ENCODE measurements at places on chromosomes 5 and 9. TPM values are rescaled to one million over a fixed set of nuclear protein-coding genes. Genes with fewer than 3 reads are reported as not detected.

Gene SOX30
- total RNA-seq, result 0.13 TPM

Gene CLPTM1L
- 104 TPM for total RNA-seq

Gene CKMT2
- 1.5 TPM for total RNA-seq

Gene F12
- total RNA-seq, result 3.5 TPM

Gene SYK
- 7.9 TPM for total RNA-seq

- DNase-seq, result peak; percentile 77
These were observed 1.9 kb downstream of the GCNT4 start for GRCh38 chr5:75050415-75050814.

- DNase-seq, result no peak
These were observed 71.1 kb upstream of the TBC1D9B start for GRCh38 chr5:179978792-179979191.

GRCh38 chr5:36054647-36055046, 12.0 kb downstream of the UGT3A2 start:
- no peak for DNase-seq

Data from H9 (cell line).